ENCODE measurements at places on chromosomes 13 and 19.

- no peak for DNase-seq
Measured at GRCh38 chr13:98873377-98874028, 104.4 kb downstream of the DOCK9 start.

GRCh38 chr19:24062190-24062589 lies 24.8 kb upstream of the ZNF254 start:
- DNase-seq: no peak

- DNase-seq: no peak
Measured at GRCh38 chr13:48819899-48820298, 155.8 kb upstream of the FNDC3A start.

- DNase-seq: no peak
Measured at GRCh38 chr13:50187352-50188029, 172.2 kb downstream of the KCNRG start.

DNA sequence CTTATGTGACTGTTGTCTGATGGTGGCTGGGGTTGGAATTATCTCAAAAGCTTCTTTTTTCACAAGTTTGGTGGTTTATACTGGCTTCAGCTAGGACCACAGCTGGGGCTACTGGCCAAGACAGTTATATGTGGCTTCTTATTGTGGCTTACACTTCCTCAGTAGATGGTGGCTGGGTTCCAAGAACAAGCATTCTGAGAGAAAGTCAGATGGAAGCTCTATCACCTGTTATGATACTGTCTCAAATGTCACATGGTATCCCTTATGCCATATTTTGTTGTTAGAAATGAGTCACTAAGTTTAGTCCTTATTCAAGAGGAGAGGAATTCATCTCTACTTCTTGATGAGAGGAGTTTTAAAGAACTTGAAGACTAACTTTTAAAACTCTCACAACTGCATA lies 41.6 kb downstream of the NDFIP2 start:
- no peak for DNase-seq

- no peak for DNase-seq
Measured at GRCh38 chr13:90201202-90201601, 1146.3 kb upstream of the MIR17HG start.

DNA sequence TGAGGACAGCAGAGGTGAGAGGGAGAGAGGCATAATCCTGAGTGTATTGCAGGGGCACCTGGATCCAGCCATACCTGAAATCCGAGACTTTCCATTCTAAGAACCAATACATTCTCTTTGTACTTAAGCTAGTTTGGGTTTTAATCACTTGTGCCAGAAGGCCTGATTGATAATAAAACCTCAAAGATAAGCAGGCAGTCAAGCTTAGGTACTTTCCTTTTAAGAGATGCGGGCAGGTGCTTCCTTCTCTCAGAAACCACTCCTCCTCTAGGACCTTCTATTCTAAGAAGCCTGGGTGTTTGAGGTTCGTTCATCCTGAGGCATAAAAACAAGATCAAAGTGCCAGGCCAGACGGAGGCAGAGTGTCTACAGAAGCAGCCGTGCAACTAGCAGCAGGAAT lies 22.2 kb downstream of the FAM187B start:
- no peak for DNase-seq

GRCh38 chr19:23547816-23548430 lies 139.1 kb downstream of the ZNF675 start:
- no peak for DNase-seq

DNA sequence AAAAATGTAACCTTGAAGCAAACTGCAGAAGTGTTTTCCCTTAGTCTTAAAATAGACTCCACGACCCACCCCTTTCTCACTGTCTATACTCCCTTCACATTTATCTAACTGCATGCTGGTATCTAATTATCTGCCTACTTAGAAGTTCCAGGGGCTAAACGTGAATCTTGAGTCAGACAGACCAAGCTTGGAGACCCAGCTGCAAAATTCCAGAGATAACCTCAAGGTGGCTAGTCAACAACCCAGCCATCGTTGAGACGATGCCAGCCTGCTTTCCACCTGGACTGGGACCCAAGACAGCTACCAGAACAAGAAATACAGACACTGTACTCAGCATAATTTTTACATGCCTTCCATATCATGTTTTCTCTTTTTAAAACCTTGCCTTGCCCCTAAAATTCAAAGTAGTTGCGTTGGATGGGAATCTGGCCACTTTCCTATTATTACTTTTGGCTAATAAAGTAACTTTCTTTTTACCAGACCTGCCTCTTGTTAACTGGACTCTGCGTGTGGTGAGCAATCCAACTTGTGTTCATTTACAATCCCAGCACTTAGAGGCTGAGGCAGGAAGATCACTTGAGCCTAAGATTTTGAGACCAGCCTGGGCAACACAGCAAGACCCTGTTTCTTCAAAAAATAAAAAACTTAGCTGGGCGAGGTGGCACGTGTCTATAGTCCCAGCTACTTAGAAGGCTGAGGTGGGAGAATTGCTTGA lies 82.3 kb downstream of the CDADC1 start:
- no peak for DNase-seq

GRCh38 chr13:110310541-110311442 lies 3.7 kb downstream of the COL4A2 start:
- DNase-seq: no peak

DNA sequence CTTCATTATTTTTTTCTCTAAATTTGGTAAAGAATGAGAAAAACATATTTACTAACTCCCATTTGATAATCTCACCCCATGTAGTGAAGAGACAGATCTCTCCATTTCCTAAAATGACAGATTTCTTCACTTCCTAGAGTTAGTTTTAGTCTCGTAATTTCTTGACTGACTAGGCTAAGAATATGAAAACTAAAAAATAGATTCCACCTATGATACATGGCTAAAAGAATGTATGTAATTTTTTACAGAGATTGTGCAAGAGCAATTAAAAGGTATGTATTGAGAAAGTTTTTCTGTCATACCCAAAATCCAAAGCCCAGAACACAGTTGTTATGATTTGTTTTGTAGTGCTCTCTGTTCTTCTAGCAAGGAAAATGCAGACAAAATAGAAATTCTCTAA lies 9.5 kb downstream of the NALCN start:
- DNase-seq: no peak

DNA sequence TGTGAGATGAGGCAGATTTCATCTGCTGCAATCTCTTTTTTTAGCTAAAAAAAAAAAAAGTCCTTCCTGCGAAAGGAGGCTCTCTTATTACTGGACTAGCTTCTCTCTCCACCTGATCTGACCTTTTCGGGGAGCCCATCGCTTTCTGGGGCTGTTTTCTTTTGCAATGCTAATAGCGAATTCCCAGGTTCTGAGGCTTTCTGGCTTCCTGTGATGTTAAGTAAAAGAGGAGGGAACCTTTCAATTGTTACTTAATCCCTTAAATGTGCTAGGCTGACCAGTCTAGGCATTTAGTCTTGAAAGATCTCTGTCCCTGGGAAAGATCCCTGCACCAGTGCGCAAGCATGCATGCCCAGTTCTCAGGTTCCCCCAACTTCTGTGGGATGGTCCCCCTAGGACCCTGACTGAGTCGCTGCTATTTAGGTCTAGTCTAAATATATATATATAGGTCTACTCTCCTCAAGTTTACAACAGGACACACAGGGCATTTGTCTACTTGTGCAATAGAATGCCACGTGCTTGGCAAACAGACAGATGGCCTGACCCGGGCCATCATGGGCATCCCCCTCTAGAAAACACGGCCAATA lies 224.7 kb downstream of the ZNF536 start:
- no peak for DNase-seq

DNA sequence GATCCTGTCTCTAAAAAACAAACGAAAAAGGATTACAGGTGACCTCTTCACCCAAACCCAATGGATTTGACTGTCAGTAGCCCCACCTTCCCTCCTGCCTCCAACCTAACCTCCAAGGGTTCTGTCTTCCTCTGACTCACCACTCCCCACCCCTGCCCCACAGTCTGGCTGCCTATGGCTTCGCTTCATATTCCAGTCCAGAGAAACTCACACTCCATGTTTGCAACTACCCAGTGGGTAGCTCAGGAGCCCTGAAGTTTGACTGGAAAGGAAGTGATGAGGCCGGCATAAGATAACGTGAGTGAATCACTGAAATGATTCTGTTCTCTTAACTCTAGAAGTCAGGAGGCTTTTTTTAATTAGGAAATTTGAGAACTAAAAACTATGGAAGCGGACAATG lies 303.9 kb downstream of the FOXO1 start:
- no peak for DNase-seq

GRCh38 chr13:29754473-29754806 lies 96.0 kb downstream of the UBL3 start:
- DNase-seq: no peak

- peak; percentile 69 for DNase-seq
Measured at GRCh38 chr19:48844472-48844871, 8.2 kb upstream of the HSD17B14 start.

GRCh38 chr19:934865-935479 lies 9.1 kb downstream of the ARID3A start:
- no peak for DNase-seq

GRCh38 chr19:31177246-31177645 lies 172.0 kb downstream of the TSHZ3 start:
- no peak for DNase-seq

GRCh38 chr13:76293751-76294150 lies 592.5 kb downstream of the KCTD12 start:
- no peak for DNase-seq

DNA sequence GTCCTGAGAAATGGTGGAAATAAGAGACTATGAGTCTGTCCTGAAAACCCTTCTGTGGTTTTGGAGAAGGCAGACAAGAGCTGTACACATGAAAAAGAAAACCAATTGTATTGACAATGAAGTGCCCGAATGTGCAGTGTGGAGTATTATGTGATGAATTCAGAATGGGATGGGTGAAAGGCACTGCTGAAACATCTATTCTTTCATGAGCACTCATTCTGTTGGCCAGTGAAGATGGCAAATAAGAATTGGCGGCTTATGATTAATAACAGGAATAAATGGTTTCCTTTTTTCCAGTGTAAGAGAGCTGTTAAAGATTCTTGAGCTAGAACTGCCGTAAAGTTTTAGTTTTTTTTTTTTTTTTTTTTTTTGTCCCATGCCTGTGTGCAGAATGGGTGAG lies 5.7 kb downstream of the POLR1D start:
- no peak for DNase-seq

DNA sequence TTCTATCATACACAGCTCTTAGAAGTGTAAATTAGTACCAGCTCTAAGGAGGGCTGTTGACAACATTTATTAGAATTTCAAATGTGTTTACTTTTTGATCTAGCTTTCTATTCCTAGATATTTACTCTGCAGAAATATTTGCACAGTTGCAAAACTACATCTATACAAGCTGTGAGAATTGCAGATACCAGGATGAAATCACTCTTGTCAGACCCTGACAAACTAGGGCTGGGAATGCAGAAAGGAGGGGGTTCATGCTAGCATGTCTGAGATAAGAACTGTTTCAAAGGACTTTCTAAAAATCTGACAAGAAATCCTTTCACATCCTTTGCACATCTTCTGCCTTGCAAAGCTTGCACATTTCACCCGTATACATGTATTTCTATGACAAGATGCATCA lies 11.8 kb upstream of the PABPC3 start:
- DNase-seq: no peak

GRCh38 chr13:76516013-76516412 lies 370.2 kb downstream of the KCTD12 start:
- DNase-seq: peak; percentile 6

DNA sequence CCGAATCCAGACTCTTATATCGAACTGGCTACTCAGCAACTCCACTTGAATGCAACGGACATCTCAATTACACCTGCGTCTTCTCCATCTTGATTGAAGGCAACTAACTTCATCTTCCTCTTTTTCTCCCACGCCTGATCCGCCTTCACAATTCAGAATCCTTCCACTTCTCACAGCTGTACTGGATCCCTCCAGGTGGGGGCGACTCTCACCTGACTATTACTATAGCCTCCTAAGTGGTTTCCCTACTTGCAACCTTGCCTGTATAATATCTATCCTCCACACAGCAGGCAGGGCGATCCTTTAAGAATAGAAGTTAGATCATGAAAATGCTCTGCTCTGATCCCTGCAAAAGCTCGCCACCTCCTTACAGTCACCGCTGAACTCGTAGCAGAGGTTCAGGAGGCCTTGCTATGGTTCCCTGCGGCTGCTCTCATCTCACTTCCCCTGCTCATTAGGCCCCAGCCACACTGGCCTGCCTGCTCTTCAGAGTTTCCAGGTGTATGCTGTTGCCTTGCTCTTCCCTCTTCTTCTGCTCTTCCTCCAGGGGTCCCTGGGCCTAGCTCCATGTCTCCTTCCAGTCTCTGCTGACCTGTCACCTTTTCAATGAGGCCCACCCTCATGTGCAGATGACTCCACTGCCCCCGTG lies 31.9 kb downstream of the RFXAP start:
- no peak for DNase-seq

GRCh38 chr13:43640476-43640875 lies 146.3 kb downstream of the ENOX1 start:
- no peak for DNase-seq

GRCh38 chr19:42279155-42279901 lies 10.3 kb downstream of the CIC start:
- DNase-seq: no peak

DNA sequence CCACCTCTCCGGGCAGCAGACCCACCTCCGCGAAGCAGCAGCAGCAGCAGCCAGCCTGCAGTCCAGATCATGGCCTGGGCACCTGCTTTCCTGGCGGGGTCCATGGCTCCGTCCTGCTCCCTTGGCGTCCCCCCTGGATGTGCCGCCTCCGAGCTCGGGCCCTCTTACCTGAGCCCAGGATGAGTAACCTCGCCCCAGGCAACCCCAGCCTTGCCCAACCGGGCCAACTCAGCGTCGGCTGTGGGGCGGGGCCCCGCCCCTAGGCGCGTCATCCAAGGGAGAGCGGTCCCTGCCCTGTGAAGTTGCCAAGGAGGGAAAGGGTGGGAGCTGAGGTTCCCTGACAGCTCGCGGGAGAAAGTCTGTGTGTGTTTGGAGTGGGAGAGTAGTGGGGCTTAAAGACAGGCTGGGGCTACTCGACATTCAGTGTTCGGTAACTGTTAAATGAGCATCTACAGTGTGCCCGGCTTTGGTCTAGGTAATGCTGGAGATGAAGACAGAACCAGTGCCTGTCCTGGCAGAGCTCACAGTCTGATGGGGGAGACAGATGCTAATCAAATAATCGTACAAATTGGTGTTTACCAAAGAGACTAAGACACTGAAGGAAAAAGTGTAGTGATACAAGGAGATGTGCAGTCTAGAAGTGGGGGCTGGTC lies at the start of gene LYPD3:
Gene LYPD3 (minus strand): TSS at position 141 of the 653 bp plus-strand sequence. CDS start 37 bp downstream, at position 104.
- DNase-seq: no peak

DNA sequence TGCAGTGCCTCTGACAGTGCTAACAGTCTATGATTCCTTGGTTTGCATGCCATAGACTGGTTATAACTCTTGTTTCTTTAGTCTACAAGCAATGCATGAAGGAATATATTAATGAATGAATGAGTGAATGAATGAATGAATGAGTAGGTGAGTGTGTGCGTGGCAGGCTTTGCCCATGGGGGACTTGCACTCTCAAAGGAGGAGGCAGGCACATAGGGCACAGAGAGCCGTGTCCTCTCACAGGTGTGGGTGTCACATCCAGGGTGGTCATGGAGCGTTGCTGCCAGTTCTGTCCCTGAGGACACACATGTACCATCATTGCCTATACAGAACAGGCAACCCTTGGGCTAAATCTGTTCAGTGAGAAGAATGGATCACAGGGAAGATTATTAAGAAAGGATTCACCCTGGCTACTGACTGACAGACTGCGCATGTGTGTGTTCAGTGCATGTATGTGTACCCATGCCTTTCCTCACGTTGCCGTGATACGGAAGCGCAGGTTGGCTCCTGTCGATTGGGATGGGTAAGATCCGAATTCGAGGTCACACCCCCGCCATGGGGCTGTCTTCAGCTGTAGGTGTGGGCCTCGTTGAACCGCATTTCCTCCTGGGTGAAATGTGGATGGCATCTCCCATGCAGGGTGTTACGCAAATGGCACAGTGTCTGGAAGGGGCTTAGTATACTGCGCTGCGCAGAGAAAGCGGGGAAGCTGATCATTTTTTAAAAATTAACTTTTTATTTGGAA lies 161.4 kb downstream of the STK24 start:
- DNase-seq: no peak
